Lower lobe of right lung (tissue), 2 donors: ENCODE measurements at places on chromosomes 3 and 15. TPM values are rescaled to one million over a fixed set of nuclear protein-coding genes. Genes with fewer than 3 reads are reported as not detected.

- no peak for DNase-seq
Observed at GRCh38 chr3:116154389-116154788, 290.9 kb downstream of the LSAMP start.

DNA sequence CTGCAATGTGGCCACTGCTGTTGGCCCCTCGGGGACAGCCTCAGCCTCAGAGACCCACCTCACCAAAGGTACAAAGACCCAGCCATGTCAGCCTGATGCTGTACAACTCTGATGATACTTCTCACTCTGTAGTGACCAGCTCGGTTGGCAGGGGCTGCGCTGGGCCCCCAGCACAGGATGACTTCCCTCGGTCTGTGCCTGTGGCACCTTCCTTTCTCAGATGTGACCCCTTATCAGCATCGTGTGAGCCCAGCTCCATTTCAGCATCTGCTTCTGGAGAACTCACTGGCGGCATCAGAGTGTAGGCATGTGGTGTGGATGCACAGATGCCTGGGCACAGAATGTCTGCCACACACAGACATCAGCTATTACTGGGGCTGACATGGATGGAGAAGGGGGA is 25.1 kb upstream of the CTXND1 start:
- DNase-seq, result no peak

DNA sequence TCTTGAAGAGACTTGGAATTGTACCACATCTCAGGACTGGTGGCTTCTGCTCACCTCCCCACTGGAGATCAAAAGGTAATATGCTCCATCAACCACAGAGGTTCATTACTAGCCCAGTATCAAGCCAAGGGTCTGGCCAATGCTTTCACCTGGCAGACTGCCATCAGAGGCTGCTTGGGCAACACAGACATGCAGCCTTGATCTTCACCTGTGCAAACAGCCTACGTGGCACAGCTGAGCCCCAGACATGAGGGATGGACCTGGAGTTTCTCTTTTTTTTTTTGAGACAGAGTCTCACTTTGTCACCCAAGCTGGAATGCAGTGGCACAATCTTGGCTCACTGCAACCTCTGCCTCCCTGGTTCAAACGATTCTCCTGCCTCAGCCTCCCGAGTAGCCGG is 105.6 kb upstream of the HES1 start:
- no peak for DNase-seq

DNA sequence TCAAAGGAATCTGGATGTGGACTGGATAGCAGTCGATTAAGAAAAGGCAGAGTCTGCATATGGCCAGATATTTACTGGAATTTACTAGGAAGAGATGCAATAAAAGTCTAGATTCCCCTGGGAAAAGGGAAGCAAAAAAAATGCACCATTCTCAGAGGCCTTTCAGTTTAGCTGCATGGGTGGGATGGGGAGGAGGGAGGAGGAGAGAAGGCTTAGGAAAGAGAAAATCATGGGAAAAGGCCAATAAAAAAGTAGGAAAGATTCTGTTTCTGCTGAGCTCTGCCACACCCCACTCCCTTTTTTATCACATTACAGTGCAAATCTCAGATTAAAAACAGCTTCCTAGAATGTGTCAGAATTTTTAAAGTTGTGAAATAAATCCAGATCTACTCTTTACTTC is 103.6 kb downstream of the ADAMTS9 start:
- no peak for DNase-seq

DNA sequence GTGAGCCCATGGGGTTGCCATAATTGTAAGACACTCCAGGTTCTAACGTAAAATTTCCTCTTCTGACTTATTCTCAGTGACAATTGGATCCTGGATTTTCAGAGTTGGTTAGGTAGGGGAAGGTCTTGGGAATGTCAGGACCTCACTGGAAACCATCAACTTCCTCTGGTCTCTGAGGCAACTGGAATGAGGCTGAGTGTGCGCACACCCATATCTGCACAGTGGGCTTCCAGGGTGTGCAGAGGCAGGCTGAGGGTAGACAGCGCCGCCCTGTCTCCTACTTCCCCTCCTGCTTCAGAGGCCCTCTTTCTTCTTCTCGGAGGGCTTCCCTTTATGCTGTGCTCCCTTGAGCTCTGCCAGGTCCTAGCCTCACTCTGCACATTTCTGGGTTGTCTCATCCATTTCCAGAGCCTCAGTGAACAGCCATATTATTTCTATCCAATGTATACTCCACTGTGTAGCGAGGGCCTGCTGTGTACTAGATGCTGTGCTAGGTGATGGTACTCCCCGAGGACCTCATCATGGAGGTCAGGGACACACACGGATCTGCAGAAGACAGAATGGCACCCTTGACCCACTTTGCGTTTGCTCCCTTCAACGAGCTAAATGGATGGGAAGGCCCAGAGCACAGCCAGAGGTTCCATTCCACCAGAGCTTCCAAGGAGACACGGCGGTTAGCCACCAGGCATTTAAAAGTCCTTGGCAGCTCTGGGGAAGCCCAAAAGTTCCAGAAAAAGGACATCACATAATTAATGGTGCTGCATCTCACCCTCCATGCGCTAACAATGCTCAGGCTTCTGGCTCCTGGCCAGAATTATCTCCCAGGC is 18.3 kb downstream of the ACAA1 start:
- no peak for DNase-seq

GRCh38 chr3:188202358-188203138 is 48.6 kb downstream of the LPP start:
- DNase-seq, result no peak

GRCh38 chr15:76062286-76062685 is 2.5 kb downstream of the TMEM266 start:
- no peak for DNase-seq

DNA sequence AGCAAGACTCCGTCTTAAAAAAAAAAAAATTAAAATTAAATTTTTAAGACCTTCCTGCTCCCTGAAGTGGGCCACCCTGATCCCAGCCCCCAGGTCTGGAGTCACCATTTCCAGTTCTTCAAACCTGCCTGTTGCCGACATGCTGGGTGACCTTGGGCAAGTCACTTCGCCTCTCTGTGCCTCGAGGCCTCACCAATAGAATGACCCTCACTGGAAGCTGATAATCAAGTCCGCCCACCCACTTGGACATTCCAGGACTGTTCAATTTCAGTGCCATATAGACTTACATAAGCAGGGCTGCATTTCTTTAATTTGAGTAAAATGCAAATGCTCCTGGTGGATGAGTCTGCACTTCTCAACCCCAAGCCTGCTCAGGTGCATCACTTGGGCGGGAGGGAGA is 39.3 kb upstream of the FURIN start:
- DNase-seq, result no peak

- DNase-seq, result no peak
Observed at GRCh38 chr3:143158014-143158988, 38.7 kb downstream of the CHST2 start.

DNA sequence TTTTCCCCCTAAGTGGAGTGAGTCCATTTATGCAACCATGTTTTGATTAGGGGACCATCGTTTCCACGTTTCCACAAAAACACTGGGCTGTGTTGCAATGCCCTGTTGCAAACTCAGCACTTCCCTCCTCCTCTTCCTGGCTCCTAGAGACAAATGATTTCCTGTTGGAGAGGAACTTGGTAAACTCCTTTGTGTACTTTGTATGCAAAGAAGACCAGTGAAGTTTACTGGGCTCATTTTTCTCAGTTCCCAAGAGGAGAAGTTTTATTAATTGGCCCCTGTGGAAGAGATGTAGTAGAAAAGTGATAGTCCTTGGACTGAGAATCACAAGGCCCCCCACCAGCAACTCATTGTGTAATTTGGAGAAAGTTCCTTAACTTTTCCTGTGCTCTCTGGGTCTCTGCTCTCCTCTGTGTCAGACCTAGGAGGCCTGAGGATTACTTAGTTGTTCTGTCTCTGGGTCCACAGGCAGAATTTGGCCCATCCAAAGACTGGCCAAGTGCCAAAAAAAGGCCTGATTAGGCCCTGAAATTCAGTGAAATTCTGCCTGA is 95.0 kb downstream of the ATG7 start:
- no peak for DNase-seq

DNA sequence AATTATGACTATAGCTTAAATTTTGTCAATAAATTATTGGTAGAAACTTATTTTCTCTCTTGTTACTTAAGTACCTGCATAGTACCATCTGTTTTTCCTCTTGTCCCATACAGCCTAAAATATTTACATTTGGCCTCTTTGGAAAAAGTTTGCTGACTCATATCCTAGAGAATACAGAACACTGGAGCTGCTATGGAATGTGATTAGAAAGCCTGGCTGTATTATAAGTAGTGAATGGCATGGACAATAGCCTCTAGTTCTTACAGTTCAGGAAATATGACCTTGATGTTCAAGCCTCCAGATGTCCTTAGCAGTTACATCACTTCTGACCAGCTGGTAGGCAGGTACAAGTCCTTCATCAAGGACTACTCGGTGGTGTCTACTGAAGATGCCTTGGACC is 28.3 kb downstream of the ST8SIA2 start:
- no peak for DNase-seq

ALPK3 gene
- total RNA-seq, result 14.0 TPM

TMEM207 gene
- total RNA-seq, result not detected

DVL3 gene
- total RNA-seq, result 55.1 TPM

CPN2 gene
- not detected for total RNA-seq

TTC21A gene
- 18.8 TPM for total RNA-seq

ERC2 gene
- total RNA-seq, result 1.5 TPM

NPAP1 gene
- total RNA-seq, result 0.12 TPM
